ENCODE measurements at places on chromosomes 1 and 21.

DNA sequence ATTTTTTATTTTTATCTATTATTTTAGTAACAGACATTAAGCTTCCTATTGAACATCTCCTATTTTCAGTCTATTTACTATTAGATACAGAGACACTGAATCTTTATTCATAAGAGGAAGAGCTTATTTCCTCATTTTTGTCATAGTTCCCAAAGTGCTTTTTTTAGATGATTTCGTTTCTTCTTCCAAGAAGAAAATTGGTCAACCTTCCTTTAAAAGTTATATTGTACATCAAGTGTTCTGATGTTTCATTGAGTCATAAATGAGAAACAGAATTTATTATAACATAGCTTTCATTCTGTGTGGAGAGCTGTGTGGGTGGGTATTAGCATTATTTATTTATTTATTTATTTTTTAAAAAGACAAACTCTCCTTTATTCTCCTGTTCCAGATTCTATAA, 50.6 kb upstream of the BACH1 start:
- DNase-seq, result no peak

- no peak for DNase-seq
Measured at GRCh38 chr21:38923429-38923828, 117.7 kb downstream of the ETS2 start.

GRCh38 chr1:181647314-181648035, 164.2 kb downstream of the CACNA1E start:
- DNase-seq, result no peak

DNA sequence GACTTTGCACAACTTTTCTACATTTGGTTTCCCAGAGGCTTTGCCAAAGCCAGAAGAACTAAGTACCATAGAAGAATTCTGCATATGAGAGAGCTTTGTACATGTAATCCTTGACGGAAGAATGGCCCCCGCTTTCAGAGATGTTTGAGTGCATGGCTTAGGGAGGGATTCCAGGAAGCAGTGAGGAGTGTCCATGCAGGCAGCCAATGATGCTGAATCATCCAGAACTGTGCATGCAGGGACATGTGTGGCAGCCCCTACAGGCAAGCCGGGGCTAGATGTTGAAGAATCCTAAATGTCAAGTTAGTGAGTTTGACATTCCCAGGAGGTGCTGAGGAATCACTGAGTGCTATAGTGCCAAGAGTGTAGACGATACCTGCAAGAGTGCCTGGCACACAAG, 9.9 kb upstream of the HAO2 start:
- DNase-seq, result no peak

DNA sequence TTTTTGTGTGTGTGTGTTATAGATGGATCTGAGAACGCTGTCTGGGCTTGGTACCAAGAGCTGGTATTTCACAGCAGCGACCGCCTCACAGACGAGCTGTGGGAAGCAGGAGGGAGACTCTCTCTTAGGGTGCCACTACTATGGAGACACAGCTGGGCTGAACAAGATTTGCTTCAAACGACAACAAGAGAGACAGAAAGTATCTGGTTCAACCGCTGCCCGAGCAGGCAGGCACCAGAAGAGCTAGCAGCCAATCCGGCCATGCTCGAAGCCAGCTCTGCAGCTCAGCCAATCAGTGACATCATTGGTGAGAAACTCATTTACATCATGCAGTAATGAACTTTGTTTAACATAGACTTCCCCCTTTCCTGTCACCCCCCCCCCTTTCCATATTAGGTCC, 341.3 kb downstream of the USP25 start:
- no peak for DNase-seq

- DNase-seq, result no peak
Measured at GRCh38 chr1:7478142-7478790, 292.8 kb upstream of the VAMP3 start.

DNA sequence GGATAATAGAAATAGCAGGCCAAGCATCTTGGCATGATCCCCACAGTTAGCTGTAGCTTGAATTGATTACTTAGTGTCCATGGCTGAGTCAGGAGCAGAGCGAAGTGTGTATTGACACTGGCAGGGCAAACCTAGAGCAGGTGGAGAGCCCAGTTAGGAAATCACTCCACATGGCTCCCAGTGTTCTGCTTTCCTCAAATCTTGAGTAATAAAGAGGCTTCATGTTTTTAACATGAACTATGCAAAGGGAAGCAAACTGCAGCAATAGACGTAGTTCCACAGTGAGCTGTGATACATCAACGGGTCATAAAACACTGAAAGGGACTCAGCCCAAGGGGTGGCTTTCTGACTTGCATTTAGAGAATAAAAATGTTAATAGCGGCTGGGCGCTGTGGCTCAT, 28.9 kb downstream of the RHEX start:
- DNase-seq, result no peak

DNA sequence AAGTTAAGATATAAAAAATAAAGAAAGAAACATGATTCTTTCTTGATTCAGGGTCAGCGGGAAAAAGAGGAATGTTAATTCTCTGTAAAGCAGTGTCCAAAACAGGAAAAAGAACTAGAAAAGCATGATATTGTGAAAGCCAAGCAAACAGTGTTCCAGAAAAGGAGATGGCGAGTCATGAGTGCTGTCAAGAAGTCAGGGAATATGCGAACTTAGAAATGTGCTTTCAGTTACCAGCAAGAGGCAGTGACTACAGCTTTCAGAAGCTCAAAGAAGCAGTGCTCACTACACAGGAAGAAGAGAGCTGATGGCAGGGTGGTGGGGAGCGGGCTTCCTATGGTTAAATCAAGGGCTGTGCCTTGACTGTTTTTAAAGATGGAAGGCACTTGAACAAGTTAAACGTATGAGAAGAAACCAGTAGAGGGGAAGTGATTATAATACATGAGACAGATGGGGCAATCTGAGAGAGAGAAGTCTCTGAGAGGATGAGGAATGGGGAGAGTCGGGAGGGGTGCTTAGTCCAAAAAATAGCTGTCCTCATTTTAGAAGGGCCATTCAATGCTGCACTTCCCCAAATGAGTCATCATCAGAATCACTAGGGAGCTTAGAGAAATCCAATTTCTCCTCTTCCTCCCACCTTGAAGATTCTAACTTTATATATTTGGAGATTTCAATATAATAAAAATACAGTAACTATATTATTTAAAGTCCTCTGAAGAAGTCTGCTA, 90.4 kb downstream of the KCNK1 start:
- no peak for DNase-seq

DNA sequence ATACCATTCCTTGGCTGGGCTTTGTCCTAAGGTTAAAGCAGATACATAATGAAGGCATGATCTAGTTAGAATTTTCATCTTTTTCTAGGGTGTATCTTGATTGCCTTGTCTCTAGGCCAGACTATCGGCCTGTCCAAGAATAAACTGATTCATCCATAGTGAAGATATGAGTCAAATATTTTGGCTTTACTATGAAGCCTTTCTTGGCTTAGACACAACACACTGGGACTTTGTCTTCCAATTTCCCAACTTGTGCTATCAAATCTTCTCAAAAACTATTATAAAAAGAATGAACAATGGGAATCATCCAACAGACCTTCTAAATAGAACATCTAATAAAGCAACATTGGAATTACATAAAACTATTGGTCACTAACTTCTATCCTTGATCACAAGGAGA, 64.8 kb downstream of the WARS2 start:
- no peak for DNase-seq

GRCh38 chr21:23607782-23608431, 1999.4 kb downstream of the MRPL39 start:
- DNase-seq, result no peak

DNA sequence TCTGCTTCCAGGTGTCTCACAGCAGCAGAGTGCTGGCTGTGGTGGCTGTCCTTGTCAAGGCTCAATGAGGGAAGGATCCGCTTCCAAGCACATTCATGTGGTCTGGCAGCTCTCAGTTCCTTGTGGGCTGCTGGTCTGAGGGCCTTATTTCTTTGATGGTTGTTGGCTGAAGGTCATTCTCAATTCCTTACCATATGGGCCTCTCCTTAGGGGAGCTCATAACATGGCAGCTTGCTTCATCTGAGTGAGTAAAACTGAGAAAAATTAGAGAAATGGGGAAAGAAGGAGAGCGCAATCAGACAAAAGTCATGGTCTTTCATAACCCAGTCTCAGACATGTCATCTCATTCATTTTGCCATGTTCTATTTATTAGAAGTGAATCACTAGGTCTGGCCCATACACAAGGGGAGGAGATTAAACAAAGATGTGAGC, 81.7 kb upstream of the TSPAN2 start:
- DNase-seq, result no peak

GRCh38 chr1:21290546-21290944, 282 bp upstream of the ECE1 start:
- DNase-seq, result no peak

- no peak for DNase-seq
Measured at GRCh38 chr1:172394811-172395210, 25.7 kb upstream of the C1orf105 start.

DNA sequence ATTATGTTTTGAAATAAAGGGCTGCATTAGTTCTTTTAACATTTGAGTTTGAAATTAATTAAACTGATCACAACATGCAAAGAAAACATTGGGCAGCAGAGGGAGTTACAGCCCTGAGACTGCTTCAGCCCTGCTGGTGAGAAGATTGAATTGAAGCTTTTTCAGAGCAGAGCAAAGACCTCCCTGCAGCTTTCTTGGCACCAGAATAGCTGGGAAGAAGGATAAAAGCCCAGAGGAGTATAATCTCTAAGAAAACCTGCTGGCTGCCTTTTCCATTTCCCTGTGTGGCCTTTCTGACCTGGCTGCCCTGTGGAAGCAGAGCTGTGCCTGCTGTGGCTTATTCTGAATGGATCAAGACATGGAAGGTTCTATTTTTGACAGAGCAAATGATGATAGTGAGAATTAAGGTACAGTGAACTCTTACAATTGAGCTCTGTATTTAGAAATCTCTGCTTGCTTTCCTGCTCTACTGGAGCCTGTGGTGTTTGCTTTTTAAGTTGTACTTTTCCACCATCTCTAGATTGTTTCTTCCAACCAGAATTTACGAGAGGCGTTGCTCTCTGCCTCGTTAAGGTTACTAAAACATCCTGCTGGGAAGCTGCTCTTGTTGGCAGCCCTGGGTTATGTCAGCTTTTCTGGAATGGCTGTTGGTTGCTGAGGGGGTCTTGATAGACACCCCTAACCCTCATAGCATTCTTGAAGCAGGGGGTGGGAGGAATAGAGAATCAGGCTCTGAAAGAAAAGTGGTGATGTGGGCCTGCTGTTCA, 9.9 kb downstream of the SNRPE start:
- no peak for DNase-seq

DNA sequence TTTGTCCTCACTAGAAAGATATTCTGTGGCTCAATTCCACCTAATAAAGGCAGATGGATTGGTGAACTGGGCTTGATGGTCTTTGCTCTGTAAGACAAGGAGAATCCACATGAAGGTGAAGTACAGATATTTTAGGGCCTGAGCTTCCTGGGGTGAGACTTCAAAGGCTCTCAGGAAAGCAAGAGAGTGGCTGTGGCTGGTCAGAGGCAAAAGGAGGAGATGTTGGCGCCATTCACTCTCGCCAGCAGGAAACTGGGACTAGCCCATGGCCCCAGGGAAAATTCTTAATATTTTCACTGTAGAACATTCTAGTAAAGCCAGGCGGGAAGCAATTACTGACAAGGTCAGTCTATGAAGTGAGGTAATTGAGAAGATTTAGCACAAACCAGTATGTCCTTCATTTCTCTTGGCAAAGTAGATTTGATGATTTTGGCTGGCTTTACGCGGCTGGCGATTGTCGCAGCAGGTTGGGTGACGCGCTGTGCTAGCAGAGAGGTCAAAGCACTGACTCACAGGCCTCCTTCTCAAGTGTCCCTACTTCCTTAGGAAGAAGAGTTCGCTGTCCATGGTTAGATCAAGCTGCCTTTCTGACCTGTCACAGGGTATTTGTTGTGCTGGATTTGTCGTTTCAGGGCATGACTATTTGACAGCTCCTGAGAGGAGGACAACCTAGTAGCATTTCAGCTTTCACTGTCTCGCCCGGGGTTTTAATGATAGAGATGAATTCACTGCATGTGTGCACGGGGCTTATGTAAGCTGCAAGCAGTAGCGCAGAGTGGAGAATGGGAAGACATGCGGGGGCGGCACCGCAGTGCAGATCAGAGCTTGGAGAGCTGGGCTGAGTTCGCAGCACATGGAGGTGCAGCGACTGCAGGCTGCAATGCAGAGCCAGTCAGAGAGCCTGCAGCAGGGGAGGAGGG, 32.7 kb downstream of the XCL1 start:
- DNase-seq, result peak; percentile 89

- no peak for DNase-seq
Measured at GRCh38 chr1:6008084-6008415, 15.8 kb upstream of the NPHP4 start.

DNA sequence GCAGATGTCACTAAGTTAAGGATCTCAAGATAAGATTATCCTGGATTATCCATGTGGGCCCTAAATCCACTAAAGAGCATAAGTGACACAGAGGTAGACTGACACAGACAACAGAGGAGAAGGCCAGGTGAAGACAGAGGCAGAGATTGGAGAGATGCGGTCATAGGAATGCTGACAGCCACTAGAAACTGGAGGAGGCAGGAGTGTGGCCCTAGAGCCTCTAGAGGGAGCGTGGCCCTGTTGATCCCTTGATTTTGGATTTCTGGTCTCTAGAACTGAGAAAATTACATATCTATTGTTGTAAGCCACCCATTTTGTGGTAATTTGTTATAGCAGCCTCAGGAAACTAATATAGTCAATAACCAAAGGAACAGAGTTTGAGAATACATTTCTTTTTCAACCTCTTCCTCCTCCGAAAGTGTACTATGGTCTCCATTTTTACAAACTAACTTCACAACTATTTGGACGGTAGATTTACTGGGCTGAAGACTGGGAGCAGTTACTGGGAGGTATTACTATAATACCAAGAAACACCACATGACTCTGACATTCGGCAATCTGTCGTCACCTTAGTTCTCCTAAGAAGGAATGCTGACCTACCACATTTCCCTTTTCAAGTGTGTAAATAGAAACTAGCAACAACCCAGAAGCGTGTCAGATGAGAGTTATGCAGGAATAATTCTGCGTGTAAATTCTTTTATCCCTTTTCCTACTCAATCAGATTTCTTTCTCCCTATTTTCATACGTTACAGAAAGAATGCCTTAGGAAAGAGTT, 116.0 kb upstream of the ZNHIT6 start:
- DNase-seq, result no peak

DNA sequence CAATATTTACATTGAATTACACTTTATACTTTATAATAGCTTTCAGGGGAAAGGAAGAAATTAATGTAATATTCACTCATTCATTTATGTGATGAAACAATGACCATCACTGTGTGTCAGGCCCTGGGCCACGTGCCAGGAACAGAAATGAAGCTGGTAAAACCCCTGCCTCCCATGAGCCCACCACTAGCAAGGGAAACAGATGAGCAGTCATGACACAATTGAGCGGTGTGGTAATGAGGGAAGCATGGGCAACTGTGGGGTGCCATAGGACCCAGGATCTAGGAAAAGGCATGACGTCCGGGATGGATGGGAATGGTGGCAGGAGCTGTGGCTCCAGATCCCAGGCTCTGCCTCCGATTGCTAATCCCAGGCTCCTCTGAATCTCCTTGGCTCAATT, 17.0 kb upstream of the SLC5A9 start:
- DNase-seq, result no peak

GRCh38 chr1:48026275-48026674, 29.1 kb upstream of the TRABD2B start:
- peak; percentile 64 for DNase-seq

- no peak for DNase-seq
Measured at GRCh38 chr1:1197551-1198422, 8.6 kb downstream of the TNFRSF18 start.
